ENCODE measurements at places on chromosomes 16 and 17.

DNA sequence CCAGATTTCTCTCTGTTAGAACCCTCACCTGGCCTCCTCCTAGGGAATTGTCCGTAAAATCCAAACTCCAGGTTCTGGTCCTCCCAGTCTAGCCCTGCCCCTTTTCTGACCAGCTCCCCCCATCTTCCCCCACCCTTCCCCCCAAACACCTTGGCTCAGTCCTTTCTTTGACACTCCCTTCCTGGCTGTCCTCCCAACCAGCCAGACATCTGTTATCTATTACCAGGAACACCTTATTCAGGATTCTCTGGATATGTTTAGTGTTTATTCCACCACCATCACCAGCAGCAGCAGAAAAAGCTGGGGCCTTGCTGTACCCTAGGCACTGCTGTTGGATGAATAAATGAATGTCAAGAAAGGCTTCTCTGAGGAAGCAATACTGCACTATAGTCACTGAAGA is 4.0 kb upstream of the CMTM3 start:
- DNase-seq: no peak

- no peak for DNase-seq
Observed at GRCh38 chr16:1080801-1081733, 8.5 kb downstream of the SSTR5 start.

DNA sequence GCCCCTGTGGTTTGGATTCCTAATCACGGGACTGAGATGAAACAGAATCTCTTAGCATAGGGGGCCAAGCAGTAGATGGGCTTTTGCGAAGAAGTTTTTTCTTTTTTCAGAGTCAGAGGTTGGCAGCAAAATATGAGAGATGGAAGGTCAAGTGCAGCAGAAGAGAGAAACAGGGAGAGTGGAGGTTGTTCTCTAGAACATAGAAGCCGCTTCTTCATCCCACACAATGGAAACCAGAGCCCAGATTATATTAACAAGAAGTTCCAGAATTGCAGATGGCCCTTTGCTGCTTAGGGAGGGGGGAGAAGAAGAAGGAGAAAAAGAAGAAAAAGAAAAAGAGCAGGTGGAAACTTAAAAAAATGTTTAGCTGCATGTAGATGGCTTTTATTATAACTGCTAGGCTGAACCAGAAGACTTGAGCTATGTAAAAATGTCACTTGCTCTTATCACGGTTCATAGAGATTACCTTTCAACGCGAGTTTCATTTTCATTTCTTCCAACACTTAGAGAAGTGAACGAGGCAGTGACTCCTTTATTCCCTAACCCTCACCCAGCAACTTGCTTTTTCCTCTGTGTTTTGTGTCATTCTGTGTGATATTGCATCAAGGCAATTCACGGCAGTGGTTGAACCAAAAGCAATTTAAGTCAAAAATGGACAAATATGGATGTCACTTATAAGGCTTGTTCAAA is 737.5 kb downstream of the WWOX start:
- no peak for DNase-seq

- DNase-seq: peak; percentile 36
Observed at GRCh38 chr17:63598281-63598680, 2.4 kb upstream of the TACO1 start.

DNA sequence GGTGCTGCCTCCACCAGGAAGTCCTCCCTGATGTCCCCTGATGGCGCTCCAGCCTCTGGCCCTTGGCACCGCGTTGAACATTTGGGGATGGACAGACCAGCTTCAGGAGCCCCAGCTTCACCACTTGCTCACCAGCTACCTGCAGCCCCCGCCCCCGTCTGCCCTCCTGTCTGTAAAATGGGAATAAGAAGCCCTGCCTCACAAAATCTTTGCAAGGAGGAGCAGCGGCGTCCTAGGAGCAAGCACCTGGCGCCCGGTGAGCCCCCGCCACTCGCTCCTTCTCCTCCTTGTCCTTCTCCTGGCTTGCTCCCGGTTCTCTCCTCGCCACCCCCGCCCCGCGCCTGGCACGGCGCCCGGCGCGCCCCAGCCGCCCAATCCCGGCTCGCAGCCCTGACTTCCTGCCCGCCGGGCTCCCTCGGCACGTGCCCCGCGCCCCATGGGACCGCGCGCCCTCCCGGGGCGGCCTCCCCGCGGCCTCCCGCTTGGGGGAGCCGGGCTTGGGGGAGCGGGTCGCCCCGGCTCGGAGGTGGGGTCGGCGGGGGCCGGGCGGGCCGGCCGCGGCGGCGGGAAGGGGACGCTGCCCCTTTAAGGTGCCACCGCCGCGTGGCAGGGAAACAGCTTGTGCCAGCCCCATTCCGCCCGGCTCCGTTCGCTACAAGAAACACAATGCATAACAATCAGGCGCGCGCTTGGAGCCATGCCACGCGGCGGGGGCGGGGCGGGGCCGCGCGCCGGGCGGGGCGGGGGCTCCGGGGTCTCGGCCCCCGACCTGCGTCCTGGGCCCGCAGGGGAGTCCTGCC is 9.1 kb upstream of the PPP1R1B start:
- DNase-seq: peak; percentile 51

DNA sequence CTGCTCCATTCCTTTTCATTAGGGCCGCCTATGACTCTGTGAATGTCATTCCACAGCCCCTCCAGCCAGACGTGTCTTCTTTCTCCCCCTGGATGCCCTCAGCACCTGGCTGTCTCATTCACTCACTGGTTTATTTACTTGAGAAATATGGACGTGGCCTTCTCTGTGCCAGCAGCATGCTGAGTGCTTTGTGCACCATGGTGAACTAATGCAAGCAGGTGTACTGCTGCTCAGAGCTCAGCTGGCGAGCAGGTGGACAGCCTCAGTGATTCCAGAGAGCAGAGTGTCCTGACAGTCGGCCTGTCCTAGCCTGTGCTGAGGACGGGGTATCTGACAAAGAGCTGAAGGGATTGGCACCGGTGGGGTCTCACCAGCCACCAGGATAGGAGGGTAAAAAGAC is 96.7 kb downstream of the GNAO1 start:
- DNase-seq: no peak

DNA sequence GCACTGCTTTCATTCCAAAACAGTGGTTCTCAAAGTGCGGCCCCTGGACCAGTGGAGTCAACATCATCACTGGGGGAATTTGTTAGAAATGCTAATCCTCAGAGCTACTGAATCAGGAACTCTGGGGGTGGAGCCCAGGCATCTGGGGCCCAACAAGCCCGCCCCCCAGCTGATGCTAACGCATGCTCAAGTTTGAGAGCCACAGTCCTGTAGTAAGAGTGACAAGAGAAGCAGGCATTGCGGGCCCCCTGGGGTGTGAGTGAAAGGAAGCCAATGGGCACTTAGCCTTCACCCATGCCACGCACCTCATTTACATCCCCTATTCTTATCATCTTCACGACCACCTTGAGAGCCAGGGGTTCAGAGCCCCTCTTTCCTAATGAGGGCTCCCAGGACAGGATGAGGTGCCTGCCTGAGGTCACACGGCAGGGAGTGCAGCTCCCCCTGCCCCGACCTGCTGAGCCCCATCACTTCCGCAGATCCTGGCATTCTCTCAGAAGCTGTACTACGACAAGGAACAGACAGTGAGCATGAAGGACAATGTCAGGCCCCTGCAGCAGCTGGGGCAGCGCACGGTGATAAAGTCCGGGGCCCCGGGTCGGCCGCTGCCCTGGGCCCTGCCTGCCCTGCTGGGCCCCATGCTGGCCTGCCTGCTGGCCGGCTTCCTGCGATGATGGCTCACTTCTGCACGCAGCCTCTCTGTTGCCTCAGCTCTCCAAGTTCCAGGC is 9.1 kb downstream of the CA4 start:
- no peak for DNase-seq

DNA sequence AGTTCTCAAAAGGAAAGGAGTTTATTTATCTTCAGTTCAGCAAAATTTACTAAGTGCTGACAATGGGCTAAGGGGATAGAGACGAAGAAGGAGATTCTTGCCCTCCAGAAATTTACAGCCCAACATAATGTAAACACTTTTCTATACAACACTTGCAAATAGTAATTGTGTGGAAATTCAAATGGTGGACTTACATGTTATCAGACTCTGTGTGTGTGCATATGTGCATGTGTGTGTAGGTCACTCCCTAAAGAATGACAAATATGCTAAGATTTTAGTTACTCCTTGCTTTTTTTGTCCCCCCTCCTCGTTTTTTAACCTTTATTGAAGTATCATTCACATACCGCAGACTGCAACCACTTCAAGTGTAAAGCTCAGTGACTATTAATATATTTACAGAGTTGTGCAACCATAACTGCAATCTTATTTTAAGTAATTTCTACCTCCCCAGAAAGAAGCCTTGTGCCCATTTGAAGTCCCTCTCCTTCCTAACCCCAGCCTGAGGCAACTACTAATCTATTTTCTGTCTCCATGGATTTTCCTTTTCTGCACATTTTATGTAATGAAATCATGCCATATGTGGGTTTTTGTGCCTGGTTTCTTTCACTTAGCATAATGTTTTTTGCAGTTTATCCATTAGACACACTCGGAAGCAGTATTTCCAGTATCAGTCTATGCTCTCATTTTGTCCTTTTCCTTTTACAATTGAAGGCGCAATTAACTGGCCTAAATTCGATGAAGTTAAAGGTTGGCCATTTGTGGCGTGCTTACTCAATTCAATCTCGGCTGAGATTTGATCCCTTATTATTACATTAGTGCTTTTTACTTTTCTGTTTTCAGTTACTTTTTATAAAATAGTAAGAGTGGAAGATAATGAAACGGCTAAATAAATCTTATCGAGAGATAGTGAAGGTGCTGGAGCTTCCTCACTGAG is 318.4 kb downstream of the HAPSTR1 start:
- no peak for DNase-seq

GRCh38 chr16:67563708-67564468 is 1.6 kb downstream of the CTCF start:
- DNase-seq: peak; percentile 40

DNA sequence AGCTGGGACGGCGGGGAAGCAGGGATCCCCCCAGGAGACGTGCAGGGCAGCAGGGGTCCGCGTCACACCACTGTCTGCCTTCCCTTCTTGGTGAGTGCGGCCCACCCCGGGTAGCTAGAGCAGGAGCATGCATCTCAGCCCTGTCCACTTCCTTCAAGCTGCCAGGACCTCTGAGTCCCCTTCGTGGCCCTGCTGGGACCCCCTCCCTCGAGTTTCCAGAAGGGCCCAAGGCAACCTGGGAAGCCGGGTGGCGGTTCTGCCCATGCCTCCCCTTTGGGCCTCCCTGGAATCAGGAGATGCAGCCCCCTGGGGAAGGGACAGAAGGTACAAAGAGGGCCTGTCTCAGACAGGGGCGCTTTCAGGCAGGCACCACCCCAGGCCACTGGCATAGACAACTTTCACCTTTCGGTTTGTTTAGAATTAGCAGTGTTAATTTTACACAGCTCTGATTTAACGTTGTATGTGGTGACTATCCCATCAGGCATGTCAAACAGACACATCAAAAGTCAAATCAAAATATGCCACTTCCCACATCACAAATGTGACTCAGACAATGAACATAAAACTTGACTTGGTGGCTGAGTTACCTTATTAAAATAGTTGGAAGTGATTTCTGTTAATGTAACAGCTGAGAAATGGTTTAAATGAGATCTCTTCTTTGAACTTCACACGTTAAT is 94.5 kb upstream of the METRNL start:
- no peak for DNase-seq

GRCh38 chr16:23827057-23827456 is 8.7 kb upstream of the PRKCB start:
- peak; percentile 25 for DNase-seq

DNA sequence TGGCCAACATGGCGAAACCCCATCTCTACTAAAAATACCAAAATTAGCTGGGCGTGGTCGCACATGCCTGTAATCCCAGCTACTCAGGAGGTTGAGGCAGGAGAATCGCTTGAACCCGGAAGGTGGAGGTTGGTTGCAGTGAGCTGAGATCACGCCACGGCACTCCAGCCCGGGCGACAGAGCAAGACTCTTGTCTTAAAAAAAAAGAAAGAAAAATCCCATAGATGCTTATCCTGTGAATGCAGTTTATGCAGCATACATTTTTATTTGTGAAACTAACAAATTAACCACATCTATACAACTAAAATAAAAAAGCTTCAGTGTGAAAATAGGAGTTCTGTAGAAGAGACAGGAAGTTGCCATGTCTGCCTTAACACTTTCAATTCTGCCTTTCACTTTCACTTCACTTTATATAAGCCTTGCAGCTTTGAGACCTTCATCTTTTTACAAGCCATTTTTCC is 7.1 kb downstream of the IGSF6 start:
- DNase-seq: peak; percentile 70

GRCh38 chr16:2452650-2453049 is 7.3 kb upstream of the TEDC2 start:
- DNase-seq: no peak

DNA sequence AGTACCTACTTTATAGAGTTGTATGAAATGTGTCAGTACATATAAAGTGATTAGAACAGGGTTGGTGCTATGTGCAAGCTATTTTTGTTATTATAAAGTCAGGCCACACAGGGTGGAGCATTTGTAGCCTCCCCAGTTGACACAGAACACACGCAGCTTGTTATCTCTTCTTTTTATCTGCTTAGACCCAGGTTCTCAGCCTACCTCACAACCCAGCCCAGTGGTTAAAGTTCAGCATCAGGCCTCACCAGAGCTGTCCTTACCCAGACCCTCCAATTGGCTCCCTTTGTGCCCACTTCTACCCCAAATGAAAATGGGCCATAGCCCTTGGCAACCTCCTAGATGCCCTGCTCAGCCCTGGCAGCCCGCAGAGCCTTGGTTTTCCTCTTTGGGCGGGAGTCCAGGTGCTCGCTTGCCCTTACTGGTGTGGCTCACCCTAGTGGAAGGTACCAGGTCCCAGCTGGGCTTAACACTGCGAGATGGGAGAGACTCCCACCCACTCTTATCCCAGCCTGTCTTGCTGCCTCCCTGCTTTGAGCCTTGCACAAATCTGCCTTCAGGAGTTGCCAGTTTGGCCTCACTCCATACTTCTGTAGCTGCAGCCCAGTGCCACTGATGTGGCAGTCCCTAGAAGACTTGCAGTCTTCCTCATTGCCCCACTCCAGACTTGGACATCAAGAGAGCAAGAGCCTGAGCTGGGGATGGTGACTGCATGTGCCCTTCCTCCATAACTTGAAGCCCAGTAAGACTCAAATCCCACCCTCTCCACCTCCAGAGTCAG is 1.1 kb upstream of the PIGS start:
- no peak for DNase-seq

DNA sequence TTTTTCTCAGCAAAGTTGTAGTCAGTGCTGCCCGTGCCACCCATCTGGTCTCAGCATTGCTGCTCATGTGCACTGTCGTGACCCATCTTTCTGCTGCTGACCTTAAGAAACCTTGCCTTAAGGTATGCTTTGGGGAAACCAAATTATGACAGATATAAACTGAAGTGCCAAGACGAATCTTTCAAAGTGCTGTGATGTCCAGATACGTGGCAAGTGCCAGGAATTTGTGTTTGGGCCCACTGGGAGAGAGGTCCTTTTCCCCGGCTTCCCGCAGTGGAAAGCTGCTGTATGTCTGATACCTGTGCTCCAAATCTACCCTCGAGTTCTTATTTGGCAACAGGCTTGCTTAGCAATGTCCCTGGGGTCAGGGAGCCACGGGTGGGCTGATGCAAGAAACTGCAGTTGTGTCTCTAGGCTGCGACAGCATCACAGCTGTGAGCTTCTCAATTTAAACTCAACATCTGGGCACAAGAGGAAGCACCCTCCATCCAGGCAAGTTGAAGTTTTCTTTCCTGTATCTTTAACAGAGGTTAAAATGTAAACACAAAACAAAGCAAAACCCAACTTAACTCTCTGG is 30.3 kb upstream of the TOX3 start:
- no peak for DNase-seq

Measured in central memory CD4-positive, alpha-beta T cell (primary cell).